Sigmoid colon (tissue), 7 donors: ENCODE measurements at places on chromosomes 7 and 10. TPM values are rescaled to one million over a fixed set of nuclear protein-coding genes. Genes with fewer than 3 reads are reported as not detected.

The CASTOR2 gene
- total RNA-seq, result 14.4 TPM

The NODAL gene
- total RNA-seq, result not detected

The STAG3 gene
- total RNA-seq, result 0.36 TPM

The BICC1 gene
- 17.3 TPM for total RNA-seq

The PAX4 gene
- total RNA-seq, result not detected

DNA sequence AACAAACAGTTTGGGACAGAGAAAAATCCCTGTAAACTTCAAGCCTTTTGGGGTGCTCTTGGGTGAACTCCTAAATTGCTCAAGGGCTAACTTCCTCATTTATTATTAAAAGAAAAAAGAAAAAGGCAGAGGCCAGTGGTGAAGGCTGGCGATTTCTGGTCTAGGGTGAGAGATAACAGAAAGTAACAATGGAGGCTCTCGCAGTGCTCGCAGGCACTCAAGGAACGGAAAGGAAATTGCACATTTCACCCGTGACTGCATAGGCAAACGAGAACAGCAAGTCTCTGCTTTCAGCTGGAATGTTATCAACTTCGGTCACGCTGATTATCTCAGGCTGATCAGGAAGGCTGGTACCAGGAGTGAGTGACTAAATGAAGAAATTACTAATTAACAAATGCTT, 70.7 kb downstream of the PRKAG2 start:
- no peak overlapping the region for H3K4me3 ChIP-seq
- no peaks in the 10 kb centered on the region for H3K36me3 ChIP-seq
- no peaks in the 10 kb centered on the region for H3K27me3 ChIP-seq
- H3K27ac ChIP-seq, result no peak overlapping the region
- no peak for DNase-seq
- no peaks in the 10 kb centered on the region for H3K4me1 ChIP-seq

The DNAH11 gene
- total RNA-seq, result not detected

DNA sequence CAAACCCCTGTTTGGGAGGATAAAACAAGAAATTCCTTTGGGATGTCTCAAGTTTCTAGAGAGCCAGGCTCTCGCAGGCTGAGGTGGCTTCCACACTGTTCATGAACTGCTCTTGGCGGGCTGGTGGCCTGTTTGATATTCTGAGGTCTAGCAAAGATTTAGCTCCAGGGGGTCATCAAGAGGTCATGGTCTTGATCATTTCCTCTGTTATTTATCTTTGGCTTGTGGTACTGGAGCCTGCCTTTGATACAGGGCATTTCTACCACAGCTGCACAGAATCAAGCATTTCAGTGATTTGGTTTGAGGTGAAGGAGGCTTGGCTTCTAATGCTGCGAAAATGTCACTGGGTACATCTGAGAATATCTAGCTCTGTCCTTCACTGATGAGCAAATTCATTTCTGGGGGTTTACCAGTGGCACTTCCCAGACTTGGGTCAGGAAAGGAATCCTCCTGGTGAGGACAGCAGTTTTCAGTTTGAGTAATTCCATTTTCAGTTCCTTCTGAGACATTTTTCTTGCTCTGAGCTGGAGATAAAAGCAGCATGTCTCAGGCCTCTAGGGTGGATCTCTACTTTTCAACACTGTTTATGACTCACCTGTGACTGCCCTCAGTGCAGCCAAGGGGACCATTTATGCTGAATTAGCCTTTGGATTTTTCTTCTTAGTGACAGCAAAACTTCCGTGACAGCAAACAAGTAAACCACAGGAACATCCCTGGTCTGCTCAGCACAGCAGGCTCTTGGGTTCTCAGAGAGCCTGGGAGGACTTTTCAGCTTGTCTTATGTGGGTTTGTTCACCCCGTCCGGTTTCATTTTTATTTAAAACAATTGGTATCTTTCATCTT, 312.0 kb downstream of the RNLS start:
- no peak for DNase-seq
- H3K27ac ChIP-seq, result no peak overlapping the region
- no peaks in the 10 kb centered on the region for H3K4me1 ChIP-seq
- no peak overlapping the region for H3K4me3 ChIP-seq
- H3K27me3 ChIP-seq, result no peaks in the 10 kb centered on the region

DNA sequence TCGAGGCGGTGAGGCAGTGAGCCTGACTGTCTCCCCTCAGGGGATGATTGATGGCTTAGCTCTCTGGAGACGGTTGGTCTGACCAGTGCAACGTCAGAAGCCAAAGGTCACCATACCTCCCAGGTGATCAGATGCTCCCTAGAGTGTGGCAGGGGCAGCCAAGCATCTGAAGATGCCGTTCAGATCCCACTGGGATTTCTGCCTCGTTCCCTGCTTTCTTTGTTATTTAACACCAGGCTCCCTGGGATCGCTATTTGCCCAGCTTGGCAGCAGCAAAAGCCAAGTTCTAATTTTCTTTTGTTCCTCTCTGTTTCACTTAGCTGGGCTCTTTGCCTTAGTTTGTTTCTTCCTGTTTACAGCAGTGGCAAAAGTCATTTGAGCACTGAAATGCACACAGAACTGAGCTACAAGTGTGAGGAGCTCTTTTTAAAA, 53.5 kb upstream of the SVIL start:
- no peaks in the 10 kb centered on the region for H3K4me1 ChIP-seq
- no peak for DNase-seq
- peaks cover 18% of the 10 kb centered on the region for H3K36me3 ChIP-seq
- no peaks in the 10 kb centered on the region for H3K27me3 ChIP-seq
- H3K4me3 ChIP-seq, result no peak overlapping the region

DNA sequence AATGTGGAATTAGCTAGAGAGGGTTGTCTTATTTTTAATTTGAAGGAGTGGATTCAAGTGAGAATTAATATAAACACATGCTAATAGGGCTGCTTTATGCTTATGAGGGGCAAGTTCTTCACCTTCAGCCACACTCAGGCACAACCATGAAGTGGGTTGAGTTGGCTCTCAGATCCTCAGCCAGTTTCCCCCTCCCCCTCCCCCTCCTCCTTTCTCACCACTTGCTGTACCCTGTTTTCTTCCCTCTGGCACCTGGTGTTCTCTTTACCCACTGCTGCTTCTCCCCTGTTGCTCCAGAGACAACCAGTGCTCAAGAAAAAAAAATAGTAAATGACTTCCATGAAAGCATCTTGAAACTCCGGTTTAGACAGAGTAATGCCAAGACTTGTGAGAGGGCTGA, 1083.3 kb downstream of the CNTNAP2 start:
- H3K4me1 ChIP-seq, result no peaks in the 10 kb centered on the region
- no peaks in the 10 kb centered on the region for H3K36me3 ChIP-seq
- H3K4me3 ChIP-seq, result no peak overlapping the region
- H3K27ac ChIP-seq, result no peak overlapping the region
- no peak for DNase-seq

The SPDYE18 gene
- total RNA-seq, result 1.2 TPM

DNA sequence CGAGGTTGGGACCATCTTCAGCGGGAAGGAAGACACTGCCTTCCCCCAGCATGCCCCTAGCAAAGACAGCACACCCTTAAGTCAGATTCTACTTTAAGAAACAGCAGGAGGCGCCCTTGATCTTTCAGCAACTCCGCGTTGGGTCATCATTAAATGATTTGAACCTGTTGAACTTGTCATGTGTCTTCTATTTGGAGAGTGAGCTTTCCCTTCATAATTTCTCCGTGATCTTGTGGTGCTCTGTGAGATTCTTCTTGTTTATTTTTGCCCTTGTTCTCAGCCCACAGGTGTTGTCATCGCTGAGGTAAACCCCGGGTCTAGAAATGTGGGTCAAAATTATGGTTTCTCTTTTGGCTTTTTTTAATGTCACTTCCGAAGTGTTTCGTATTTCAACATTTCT, 49.5 kb upstream of the PITRM1 start:
- H3K27ac ChIP-seq, result no peak overlapping the region
- no peak overlapping the region for H3K4me3 ChIP-seq
- no peak for DNase-seq
- H3K27me3 ChIP-seq, result no peaks in the 10 kb centered on the region
- H3K4me1 ChIP-seq, result no peaks in the 10 kb centered on the region

The C10orf143 gene
- 2.7 TPM for total RNA-seq

DNA sequence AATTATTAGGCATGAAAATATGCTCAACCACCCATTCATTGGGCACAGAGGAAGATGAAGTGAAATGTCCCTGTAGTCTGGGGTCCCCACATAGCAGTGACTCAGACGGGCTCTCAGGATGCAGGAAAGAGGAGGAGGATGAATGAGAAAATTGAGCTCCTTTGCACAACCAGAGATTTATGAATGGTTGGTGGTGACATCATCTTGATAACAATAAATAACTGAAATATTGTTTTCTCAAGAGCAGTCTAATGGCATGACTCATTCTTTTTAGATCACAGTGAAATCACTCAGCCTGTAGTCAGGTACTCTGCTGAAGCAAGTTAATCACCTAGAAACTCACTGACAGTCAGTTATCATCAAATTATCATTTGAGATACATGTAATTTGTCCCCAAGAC, 254.1 kb downstream of the RELN start:
- no peak overlapping the region for H3K27ac ChIP-seq
- no peaks in the 10 kb centered on the region for H3K36me3 ChIP-seq
- no peaks in the 10 kb centered on the region for H3K4me1 ChIP-seq
- H3K27me3 ChIP-seq, result no peaks in the 10 kb centered on the region
- no peak for DNase-seq

GRCh38 chr7:45988405-45989057, 67.5 kb upstream of the IGFBP3 start:
- no peaks in the 10 kb centered on the region for H3K36me3 ChIP-seq
- no peak overlapping the region for H3K27ac ChIP-seq
- H3K27me3 ChIP-seq, result no peaks in the 10 kb centered on the region
- no peaks in the 10 kb centered on the region for H3K4me1 ChIP-seq
- H3K4me3 ChIP-seq, result no peak overlapping the region

GRCh38 chr7:116998567-116999175, 45.4 kb downstream of the ST7 start:
- DNase-seq, result no peak
- no peaks in the 10 kb centered on the region for H3K27me3 ChIP-seq

The PPA1 gene
- 51.2 TPM for total RNA-seq

- H3K27ac ChIP-seq, result peak overlapping the region; percentile 67
- DNase-seq, result peak; percentile 74
- H3K36me3 ChIP-seq, result no peaks in the 10 kb centered on the region
Observed at GRCh38 chr10:78742730-78743615, 325.8 kb upstream of the ZMIZ1 start.

The CUX1 gene
- 47.4 TPM for total RNA-seq

The ATOH7 gene
- not detected for total RNA-seq

- no peaks in the 10 kb centered on the region for H3K36me3 ChIP-seq
- no peaks in the 10 kb centered on the region for H3K4me1 ChIP-seq
- no peaks in the 10 kb centered on the region for H3K27me3 ChIP-seq
- DNase-seq, result no peak
- no peak overlapping the region for H3K4me3 ChIP-seq
Observed at GRCh38 chr10:96244354-96244753, 27.0 kb downstream of the BLNK start.

- no peaks in the 10 kb centered on the region for H3K36me3 ChIP-seq
- peak; percentile 73 for DNase-seq
- H3K27me3 ChIP-seq, result no peaks in the 10 kb centered on the region
- H3K27ac ChIP-seq, result peak overlapping the region; percentile 20
- peaks cover 5% of the 10 kb centered on the region for H3K4me1 ChIP-seq
Observed at GRCh38 chr10:16965740-16966447, 148.7 kb upstream of the RSU1 start.

The GNG11 gene
- total RNA-seq, result 12.9 TPM

GRCh38 chr7:66429498-66430163, 199.1 kb upstream of the KCTD7 start:
- H3K4me3 ChIP-seq, result no peak overlapping the region
- H3K27ac ChIP-seq, result no peak overlapping the region
- H3K27me3 ChIP-seq, result no peaks in the 10 kb centered on the region
- no peak for DNase-seq
- peaks cover 18% of the 10 kb centered on the region for H3K36me3 ChIP-seq

The MYO3A gene
- total RNA-seq, result 0.33 TPM

GRCh38 chr10:34637418-34637911, 177.6 kb downstream of the PARD3 start:
- H3K27ac ChIP-seq, result no peak overlapping the region
- H3K4me3 ChIP-seq, result no peak overlapping the region
- H3K27me3 ChIP-seq, result no peaks in the 10 kb centered on the region
- peak; percentile 78 for DNase-seq
- peaks cover 14% of the 10 kb centered on the region for H3K4me1 ChIP-seq

GRCh38 chr7:45241339-45242109, 83.9 kb downstream of the RAMP3 start:
- no peak overlapping the region for H3K27ac ChIP-seq
- H3K4me1 ChIP-seq, result no peaks in the 10 kb centered on the region
- H3K36me3 ChIP-seq, result no peaks in the 10 kb centered on the region
- peaks cover 6% of the 10 kb centered on the region for H3K27me3 ChIP-seq

GRCh38 chr7:92421676-92422435, 25.4 kb upstream of the GATAD1 start:
- no peak overlapping the region for H3K27ac ChIP-seq
- no peak overlapping the region for H3K4me3 ChIP-seq
- no peaks in the 10 kb centered on the region for H3K27me3 ChIP-seq
- H3K36me3 ChIP-seq, result no peaks in the 10 kb centered on the region
- no peak for DNase-seq

DNA sequence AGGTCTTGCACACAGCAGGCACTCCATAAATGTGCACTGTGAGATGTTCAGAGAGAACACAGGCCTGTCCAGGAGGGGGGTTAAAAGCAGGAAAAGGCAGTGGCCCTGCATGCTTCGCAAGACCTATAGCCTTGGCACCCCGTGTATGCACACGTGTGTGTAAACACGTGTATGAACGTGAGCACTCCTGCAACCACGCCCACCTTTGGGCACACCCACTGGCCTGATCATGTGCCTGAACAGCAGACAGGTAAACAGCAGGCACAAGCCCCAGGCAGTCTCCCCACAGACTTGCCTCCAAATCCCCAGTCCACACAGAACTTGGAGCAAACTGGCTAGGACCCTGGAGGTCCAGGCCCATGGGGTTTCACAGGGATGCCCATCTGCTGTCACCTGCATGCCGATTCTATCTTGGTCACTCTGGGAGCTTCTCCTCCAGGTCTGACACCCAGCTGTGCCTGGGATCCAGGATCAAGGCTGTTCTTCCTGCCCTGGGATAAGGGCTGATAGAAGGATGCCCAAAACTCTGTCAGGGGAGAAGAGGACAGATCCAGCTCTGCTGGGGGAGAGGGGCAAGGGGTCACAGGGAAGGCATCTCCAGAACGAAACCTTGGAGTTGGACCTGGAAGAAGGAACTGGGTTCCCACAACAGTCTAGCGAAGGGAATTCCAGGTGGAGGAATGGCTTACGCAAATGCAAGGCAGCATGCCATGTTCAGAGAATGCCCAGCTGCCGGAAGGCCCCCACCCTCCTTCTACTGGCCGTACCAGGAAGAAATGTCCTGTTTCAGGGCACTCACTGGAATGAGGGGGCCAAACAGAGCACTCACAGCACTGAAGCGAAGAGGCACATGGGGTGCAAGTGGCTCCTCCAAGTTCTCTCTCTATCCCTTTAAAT, 14.3 kb upstream of the ZMIZ1 start:
- H3K4me3 ChIP-seq, result no peak overlapping the region
- peaks cover 6% of the 10 kb centered on the region for H3K4me1 ChIP-seq
- H3K27ac ChIP-seq, result no peak overlapping the region
- H3K27me3 ChIP-seq, result no peaks in the 10 kb centered on the region
- H3K36me3 ChIP-seq, result no peaks in the 10 kb centered on the region

The CCT6A gene
- 93.1 TPM for total RNA-seq

DNA sequence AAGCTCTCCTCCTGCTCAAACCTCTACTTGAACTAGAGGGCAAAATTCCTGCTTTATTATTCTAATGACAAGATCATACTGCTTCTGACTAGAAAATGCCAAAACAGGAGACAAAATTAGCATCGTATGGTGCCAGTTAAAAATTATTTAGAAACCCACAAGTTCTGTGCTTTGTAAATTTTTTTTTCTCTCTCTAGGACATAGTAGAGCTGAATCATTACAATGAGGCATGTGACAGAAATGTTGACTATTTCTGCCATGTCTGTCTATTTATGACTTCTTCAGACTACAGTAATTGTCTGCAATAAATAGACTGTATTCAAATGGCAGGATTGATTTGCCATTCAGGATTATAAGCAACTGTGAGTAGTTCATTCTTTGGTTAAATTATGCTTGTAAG, 335.8 kb downstream of the PRPF18 start:
- no peak overlapping the region for H3K27ac ChIP-seq
- no peaks in the 10 kb centered on the region for H3K27me3 ChIP-seq
